Stimulated activated CD8-positive, alpha-beta memory T cell treated with anti-CD3 and anti-CD28 coated beads, Interleukin-7, amount 100 ng/mL, for 48 hours (primary cell): ENCODE measurements at places on chromosomes 12 and 14.

GRCh38 chr14:98886982-98887381 lies 385.0 kb downstream of the BCL11B start:
- DNase-seq, result no peak

DNA sequence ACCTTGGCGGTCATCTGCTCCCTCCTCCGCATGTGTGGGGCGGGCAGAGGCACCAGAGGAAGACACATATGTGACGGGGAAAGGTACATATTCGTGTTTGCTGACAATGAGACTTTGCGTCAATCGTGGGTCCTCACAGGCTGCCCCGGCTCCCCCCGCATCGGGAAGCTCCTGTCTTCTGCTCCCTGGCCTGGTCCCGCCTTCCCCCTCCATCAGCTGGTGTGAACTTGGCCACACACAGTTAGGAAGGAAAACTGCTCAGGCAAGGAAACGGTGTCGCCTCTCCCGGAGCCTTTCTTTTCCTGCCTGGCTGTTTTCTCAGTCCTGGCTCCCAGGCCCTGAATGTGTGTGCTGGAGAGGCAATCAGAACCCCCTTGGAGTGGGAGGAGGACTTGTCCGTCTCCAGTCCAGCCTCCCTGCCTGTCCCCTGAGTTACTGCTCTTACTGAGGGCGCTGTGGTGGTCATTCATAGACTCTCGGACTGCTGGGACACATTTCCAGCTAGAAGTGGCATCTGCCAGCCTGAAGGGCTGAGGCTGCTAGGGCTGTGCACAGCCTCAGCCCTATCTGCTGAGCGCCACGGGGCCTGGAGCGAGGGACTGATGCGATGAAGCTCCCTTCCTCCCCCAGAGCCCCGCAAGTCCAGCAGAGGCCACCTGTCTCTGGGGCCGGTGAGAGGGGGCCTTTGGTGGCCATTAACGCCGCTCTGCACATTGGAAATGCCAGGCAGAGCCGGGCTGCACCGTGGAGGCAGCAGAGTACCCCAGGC lies 44.2 kb upstream of the TSPAN9 start:
- no peak for DNase-seq

GRCh38 chr12:75560167-75560566 lies 48.8 kb upstream of the KRR1 start:
- no peak for DNase-seq

DNA sequence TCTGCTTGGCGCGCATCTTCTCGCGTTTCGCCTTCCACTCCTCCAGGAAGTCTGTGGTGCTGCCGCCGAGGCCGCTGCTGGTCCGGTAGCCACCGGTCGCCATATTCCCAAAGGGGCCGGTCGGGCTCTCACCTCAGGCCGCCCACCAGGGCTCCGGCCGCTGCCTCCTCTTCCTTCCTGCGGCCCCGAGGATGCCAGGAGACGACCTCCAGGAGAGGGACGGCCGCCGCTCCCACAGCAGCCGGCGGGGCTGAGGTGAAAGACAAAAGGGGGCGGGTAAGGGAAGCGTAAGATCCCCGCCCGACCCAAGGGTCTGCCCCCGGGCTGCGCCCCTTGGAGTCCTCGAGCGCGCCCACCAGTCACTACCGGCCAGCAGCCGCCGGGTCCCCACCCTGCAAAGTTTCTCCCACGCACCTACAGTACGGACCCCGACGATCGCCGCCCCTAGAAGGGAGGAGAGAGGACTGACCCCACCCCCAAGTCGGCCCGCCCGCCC lies 574 bp downstream of the PAWR start:
- no peak for DNase-seq

DNA sequence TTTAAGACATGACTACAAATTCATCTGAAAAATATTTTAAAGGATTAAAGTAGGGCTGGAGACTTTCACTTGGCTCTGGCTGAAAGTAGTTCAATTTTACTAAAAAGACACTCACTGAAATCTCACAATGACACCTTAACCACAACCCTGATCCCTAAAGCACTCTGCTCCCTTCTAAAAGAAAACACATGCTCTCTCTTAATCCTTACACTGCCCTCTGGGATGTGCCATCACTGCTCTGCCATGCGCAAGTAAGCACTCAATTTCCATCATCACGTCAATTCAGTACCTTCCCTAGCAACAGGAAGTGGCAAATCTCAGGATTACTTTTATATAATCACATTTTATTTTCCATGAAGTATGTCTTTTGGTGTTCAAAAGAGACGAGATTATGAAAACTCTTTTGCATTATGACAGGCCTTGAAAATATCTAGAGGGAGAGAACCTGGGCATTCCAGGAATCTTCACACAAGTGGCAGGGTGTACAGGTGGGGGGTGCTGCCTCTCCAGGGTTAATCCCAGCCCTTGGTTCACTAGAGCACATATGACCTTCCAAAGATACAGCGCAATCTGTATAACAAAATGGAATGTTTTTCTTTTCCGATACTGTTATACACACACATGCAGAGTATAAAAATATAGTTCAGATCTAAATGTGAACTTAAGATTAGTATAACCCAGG lies 7.3 kb downstream of the ATG14 start:
- no peak for DNase-seq
